ENCODE measurements at places on chromosomes 11 and 22.

GRCh38 chr22:32674925-32675825 lies 126.3 kb upstream of the TIMP3 start:
- peak; percentile 10 for DNase-seq

- no peak for DNase-seq
Observed at GRCh38 chr11:57560146-57560545, 7.3 kb downstream of the UBE2L6 start.

GRCh38 chr11:83540112-83540675 lies 254.0 kb upstream of the CCDC90B start:
- DNase-seq, result no peak

DNA sequence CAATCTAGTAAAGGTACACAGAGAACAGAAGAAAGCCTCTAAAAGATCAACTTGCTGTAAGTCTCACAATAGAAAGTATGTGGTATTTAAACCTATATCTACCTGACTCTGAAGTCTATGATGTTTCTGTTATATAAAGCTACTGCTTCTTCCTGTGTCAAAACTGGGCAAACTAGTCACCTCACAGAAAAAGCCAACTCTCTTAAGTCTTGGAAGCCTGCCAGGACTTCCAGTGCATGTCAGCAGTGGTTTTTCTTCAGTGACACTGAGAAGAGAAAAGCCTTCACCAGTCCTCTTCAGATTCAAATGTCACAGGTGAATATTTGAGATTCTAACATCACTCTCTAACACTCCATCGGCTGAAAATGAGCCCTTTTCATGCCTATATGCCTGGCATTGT lies 808.0 kb downstream of the DLG2 start:
- no peak for DNase-seq

- no peak for DNase-seq
Observed at GRCh38 chr22:39995393-39996252, 869 bp downstream of the FAM83F start.

GRCh38 chr11:65565624-65566453 lies 4.4 kb upstream of the ZNRD2 start:
- peak; percentile 42 for DNase-seq

GRCh38 chr11:84899740-84900139 lies 727.4 kb downstream of the DLG2 start:
- no peak for DNase-seq

DNA sequence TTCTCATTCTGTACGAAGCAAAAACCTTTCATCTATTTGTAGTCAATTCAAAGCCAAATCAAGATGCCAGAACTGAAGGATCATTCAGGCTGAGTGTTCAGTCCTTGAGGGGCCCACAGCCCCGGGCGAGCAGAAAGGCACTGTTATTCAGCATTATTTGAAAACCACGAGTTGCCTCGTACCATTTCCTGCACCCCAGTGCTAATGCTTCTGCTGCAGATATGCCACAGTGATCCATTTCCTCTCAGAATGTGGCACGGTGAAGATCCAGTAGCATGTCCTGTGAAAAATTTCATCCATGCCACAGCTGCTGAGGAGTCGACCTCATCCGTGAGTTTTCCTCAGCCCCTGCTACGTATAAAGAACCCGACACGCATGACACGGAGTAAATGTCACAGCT lies 85.4 kb downstream of the OSBP2 start:
- DNase-seq, result no peak
